NCI-H187 treated with DMSO at 0.1 percent for 48 hours (cell line): ENCODE measurements at places on chromosomes 7 and 10.

GRCh38 chr7:120841608-120842007 lies 16.3 kb downstream of the TSPAN12 start:
- no peak for DNase-seq

DNA sequence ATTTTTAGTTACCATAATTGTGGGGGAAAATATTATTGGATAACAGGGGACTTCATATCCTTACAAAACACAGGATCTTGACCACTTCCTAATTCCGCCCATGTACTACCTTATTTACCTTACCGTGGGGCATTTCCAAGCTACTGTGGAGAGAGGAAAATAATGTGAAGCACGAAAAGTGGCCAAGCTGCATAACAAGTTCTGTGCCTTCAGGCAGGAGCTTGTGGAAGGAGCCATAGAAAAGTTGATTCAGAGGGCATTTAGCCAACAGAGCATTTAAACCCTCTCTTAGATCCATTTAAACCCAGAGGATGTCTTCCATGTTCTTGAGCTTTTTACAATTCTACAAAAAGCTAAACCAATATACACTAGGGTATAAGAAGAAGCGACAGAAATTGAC lies 41.6 kb downstream of the DNAJB9 start:
- DNase-seq: no peak

DNA sequence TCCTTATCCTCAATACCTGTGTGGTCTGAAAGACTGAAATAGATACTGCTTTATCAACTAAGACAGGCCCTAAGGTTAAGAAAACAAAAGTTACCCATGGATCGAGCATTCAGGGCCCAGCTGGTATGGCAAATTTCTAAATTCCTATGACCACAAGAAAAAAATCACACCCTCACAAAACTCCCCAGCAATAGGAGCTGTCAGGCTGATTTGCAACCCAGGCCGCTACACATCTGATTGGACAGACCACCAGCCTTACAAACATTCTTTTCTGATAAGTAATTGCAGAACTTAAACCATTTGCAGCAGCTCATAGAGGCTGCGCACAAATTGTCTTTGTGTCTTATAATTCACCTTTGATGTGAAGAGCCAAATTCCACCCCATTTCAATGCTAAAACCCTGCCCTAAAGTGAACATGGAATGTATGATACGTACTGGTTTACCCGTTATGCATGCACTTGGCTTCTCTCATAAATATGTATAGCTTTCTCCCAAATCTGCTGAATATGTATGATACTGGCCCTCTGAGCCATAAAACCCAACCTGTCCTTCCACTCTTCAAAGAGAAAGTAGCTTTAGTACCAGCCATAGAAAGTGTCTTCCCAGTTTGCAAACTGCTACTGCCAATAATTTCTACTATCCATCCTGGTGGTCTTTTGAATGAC lies 842.5 kb downstream of the GRID1 start:
- DNase-seq: no peak

- DNase-seq: no peak
Measured at GRCh38 chr10:11823122-11823988, at the start of gene PROSER2. TSS of gene PROSER2 (plus strand) at chr10:11823356. CDS start at chr10:11852078, 28,722 bp downstream.

DNA sequence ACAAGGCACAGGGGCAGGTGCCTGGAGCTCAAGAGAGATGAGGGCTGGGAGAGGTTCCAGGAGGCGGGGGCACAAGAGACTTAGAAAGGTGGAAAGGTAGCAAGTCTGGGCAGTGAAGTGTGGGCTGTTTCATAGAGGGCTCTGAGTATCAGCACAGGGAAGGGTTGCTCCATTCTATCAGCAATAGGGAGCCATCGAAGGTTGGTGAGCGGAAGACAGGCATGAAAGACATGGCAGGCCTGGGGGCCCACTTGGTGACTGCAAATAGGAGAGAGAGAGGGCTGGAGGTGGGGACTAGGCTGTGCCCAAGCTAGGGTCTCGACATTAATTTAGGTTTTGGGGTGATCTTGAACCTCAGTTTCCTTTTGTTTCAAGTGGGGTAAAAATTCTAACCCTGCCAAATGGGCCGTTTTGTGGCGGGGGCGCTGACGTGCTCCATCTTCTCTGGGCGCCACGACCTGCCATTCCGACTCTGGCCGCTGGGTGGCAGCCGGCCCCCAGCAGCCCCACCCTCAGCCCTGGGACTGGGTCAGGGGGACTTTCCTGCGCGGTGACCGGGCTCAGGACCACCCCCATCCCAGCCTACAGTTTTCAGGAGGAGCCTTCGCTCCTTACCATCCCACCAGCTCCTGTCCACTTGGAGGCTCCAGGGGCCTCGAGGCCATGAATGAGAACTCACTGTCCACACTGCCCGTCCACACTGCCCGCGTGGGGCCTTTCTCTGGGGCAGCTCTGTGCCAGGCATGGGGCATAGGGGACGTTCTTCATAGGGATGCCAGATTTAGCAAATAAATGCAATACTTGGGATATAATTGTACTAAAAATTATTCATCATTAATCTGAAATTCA lies 37.2 kb upstream of the PCBD1 start:
- DNase-seq: no peak

DNA sequence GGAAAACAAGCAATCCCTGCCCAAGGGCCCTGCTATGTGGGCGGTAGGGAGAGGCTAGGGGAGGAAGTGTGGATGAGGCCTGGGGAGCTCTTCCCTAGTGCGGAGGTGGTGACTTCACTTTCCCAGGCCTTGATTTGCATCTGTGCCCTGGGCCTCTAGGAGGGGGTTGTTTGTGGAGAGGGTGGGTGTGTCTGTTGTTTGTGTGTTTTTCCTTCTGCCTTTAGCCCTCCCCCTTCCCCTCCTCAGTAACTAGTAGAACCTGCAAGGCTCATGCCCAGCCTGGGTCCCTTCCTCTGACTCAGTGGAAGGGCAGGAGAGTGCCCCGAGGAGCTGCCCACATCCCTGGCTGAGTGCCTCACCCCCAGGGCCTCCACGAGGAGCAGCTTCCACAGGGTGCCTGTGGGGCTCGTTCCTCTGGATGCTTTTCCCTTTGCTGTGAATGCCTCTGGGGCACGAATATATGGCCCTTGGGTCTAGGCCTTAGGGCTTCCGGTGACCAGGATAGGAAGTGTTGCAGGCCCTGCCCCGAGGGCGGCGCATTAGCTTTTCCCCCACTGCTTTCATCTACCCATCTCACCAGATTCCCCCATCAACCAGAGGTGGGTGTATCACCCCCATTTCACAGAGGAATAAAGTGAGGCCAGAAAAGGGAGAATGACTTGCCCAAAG lies 89.4 kb upstream of the DUSP5 start:
- DNase-seq: no peak

- no peak for DNase-seq
Measured at GRCh38 chr7:98265841-98266271, 13.8 kb upstream of the TECPR1 start.

DNA sequence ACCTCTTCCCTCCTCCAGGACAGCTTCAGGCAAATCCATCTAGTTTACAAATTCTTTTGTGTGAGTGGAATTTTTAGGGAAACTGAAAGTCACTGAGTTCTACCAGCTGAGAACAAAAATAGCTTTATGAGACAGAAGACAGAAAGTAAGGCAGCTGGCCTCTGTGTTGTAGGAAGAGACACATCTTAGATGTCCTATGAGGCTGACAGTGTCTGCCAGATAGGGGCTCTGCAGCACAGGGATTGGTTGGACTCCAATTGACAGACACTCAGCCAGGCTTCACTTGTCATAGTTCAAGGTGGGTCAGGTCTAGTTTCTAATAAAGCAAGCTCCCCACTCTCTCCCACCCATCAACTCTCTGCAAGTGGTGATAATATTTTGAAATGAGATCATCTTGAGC lies 574.9 kb downstream of the CCSER2 start:
- DNase-seq: no peak

DNA sequence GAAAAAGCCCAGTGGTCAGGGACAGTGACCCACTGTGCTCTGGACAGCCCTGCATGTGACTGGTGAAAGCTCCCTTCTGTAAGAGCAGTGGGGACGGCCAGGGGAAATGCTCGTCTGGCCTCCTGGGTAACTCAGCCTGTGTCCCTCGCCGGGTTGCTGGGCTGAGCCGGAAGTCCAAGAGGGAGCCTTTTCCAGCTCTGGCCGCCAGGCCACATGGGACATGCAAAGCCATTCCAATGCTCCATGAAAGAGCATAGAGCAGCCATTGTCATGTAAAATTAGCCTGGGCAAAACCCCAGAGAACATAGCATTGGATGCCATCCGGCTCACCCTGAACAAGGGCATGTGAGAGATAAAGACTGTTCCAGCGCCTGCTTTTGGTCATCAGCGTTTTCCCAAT lies 64.9 kb upstream of the ADRB1 start:
- DNase-seq: no peak

GRCh38 chr7:140156460-140157080 lies 20.2 kb downstream of the KDM7A start:
- DNase-seq: no peak

DNA sequence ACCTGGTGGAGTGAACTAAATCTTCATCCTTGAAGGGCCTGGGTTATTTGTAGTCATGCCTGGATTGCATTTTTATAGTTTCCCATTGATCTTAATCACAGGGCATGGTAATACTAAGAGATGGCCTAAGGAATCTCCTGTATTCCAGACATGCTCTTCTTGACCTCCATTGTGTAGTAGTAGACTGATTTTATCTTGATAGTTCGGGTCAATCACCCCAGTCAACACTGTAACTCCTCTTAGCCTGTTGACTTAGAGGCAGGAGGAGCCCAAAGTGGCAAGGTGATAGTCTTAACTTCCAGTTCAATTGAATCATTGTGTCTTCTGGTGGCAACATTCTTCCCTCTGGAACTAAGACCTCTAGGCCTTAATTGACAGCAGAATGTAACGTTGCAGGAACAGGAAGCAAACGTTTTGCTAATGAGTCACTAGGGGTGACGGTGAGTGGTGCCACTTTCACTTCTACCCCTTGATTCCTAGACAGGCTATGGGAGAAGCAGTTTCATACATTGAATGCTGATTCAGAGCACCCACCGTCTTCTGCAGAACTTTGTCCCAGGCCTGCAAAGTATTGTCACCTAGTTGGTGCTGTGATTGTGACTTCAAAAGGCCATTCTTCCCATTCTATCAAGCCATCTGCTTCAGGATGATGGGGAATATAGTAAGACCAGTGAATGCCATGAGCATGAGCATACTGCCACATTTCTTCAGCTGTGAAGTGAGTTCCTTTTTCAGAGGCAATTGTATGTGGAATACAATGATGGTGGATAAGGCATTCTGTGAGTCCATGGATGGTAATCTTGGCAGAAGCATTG lies 24.0 kb upstream of the PAPSS2 start:
- DNase-seq: no peak

DNA sequence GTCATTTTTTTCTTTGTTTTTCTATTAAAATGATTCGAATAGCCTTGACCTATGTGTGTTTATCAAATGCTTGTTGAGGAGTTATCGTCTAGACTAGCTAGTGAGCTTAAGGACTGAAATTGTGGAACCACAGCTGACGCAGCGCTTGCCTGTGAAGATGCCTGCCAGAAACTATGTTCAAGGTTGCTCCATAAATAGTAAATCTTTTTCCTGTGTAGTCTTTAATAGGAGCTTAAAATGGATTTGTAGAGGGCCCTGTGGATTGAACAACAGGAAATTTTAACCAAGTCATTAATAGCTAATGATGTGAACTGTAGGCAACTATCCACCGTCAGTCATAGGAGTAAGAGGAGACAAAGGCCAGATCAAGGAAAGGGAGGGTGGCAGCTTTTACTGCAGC lies 145.1 kb downstream of the GNAI1 start:
- DNase-seq: no peak

- DNase-seq: no peak
Measured at GRCh38 chr7:93563584-93563983, 10.9 kb downstream of the CALCR start.

GRCh38 chr10:74093530-74094164 lies 57.0 kb downstream of the AP3M1 start:
- DNase-seq: no peak

DNA sequence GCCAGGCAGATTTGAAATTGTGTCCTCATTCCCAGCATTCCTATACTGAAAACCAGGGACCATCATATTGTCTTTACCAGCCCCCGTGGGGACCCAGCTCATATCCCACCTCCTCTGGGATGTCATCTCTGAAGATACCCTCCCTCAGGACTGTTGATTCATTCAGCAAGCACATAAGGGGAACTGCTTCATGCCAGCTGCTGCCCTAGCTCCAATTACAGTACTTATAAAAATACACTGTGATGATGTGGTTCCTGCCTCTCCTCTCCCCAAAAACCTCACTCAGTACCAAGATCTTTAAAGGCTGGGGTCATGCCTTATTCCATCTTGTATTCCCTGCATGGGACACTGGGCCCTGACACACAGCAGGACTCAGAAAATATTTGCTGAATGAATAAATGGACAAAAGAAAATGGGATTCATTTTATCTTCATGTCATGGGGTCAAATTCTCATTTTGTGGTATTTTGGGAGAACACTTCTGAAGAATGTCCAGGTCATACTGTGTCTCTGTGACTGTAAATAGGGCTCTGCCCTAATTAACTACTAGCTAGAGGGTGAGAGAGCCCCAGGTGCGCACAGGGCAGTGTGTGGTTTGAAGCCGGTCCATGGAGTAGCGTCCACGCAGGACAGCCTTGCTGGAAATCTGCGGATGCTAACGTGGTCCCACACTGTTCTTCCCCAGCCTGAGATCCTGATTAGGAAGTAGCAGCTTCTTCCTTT lies 29.0 kb upstream of the DAGLB start:
- DNase-seq: no peak

GRCh38 chr10:77415313-77415960 lies 222.2 kb downstream of the KCNMA1 start:
- DNase-seq: no peak

DNA sequence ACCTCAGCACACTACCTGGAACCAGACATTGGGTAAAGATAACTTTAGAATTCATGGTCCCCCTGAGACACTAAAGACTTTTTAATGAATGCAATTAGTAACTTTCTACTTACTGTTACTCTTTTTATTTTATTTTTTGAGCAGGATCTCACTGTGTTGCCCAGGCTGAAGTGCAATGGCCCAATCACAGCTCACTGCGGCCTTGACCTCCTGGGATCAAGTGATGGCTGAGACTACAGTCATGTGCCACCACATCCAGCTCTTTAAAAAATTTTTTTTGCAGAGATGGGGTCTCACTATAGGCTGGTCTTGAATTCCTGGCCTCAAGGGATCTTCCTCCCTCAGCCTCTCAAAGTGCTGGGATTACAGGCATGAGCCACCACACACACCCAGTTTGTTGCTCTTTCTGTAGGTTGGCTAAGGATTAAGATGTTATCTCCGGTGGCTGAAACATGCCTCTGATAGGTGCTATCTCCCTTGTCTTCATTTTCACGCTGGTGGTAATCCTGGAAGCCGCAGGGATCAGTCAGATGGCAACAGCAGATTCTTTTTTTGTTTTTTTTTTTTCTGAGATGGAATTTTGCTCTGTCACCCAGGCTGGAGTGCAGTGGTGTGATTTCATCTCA lies 128.3 kb downstream of the TCF7L2 start:
- no peak for DNase-seq

- DNase-seq: no peak
Measured at GRCh38 chr7:48089046-48090003, at the start of gene UPP1. TSS of gene UPP1 (plus strand) at chr7:48089265. CDS start at chr7:48094784, 5,519 bp downstream.
